Activated naive CD4-positive, alpha-beta T cell treated with anti-CD3 and anti-CD28 coated beads, Interleukin-2, amount 50 U/mL, for 72 hours (primary cell): ENCODE measurements at places on chromosomes 7 and 10. TPM values are rescaled to one million over a fixed set of nuclear protein-coding genes. Genes with fewer than 3 reads are reported as not detected.

DNA sequence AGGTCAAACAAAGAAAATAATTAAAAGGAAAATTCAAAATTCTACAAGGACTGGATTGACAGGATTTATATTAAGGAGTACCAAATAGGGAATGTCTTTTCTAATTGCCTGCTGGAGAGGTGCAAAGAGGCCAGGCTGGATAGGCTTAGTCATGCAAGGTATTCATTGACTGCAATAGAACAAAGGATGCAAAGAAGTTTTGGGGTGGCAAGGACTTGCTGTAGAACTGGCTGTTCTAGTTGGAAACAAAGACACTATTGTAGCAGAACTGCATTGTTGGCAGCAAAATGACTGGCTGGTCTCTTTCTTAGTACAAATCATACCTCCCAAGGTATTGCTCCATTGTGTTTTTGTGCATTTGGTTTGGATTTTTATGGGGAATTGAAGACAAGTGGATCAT lies 10.1 kb downstream of the ITGB8 start:
- DNase-seq = no peak

DNA sequence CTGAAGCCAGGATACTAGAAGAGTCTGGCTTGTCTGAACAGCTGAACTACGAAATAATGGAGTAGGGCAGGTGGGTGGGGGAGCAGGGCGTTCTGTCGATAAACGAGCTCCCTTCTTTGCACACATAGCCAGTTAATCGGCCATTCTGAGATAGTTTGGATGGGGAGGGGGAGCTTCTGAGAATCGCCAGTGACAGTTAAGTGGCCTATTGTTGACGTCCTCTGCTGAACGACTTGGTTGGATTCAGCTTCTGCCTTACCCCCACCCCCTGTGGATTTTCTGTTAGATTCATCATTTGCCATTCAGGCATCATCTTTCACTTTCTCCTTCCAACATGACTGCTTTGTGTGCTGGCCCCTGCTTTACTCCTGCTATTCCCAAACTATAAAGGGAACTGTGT lies 520 bp downstream of the CPA5 start:
- no peak for DNase-seq

GRCh38 chr7:80635533-80635932 lies 2.9 kb upstream of the CD36 start:
- DNase-seq = no peak

GRCh38 chr7:138924501-138925225 lies 56.5 kb downstream of the KIAA1549 start:
- no peak for DNase-seq

DNA sequence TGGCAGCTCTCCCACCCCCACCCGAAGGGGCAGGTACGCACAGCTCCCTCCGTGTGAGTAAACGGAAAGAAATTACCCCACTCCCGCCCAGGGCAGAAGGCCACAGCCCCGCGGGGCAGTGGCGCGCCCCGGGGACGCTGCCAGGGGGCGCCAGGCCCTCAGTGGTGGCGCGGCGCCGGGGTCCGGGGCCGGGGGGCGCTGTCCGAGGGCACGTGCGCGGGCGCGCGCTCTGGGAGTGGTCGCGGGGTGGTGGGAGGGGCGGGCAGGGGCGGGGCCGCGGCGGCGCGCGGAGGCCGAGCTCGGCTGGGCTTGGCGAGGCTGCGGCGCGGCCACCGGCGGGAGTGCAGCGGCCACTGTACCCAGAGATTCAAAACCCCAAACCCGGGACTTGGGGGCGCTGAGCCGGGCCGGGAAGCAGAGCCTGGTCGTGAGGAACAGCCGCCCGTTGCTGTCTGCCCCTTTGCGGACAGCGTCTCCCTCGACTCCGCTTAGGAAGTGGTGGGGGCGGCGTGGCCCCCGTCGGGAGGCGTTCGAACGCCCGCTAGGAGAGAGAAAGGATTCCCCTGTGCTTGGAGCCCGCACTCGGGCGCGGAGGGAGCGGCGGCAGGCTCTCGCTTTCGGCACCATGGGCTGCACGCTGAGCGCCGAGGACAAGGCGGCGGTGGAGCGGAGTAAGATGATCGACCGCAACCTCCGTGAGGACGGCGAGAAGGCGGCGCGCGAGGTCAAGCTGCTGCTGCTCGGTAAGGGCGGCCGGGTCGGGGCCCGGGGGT lies at the start of gene GNAI1:
Gene GNAI1 (plus strand): TSS at position 296 of the 773 bp plus-strand sequence. CDS start 330 bp downstream, at position 626.
- peak; percentile 29 for DNase-seq

- no peak for DNase-seq
Observed at GRCh38 chr7:104371216-104371979, 43.0 kb downstream of the LHFPL3 start.

- DNase-seq = no peak
Observed at GRCh38 chr10:48567346-48567745, 37.5 kb downstream of the ARHGAP22 start.

GRCh38 chr10:62108759-62109586 lies 159.7 kb downstream of the RTKN2 start:
- no peak for DNase-seq

DNA sequence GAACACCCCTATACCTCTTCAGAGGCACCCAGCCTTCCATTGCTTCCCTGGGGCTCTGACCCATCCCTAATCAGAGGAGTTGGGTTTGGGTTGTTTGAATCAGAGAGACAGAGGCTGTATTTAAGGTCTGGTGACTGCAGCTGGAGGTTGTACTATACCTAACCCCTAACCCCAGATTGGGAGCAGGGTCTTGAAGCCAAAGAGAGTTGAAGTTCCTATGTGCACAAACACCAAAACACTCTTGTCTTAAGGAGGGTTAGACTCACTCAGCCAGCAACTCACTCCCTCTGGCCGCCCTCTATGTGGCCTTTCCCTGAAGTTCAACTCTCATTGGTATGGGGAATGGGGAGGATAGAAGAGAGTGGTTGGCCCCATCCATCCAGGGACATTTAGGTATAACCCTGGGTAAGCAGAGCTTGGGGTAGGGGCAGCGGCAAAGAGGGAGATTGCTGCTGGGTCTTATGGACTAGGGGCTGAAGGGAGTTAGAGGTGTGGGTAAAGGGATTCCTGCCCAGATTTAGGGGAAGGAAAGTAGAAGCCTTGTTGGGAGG lies 80.0 kb downstream of the PAX2 start:
- DNase-seq = no peak

DNA sequence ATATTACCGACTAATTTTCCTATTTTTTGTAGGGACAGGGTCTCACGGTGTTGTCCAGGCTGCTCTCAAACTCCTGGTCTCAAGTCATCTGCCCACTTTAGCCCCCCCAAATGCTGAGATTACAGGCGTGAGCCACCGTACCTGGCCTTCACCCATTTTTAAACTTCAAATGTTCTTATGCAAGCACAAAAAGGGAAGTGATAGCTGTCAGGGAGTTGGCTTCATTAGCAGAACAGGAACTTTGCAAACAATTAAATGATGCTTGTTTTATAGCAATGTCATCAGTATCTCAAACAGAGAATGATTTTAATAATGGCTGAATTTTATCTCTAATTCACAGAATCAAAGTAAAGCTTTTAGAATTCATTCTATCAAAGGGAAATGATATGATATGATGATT lies 49.8 kb upstream of the FAM171A1 start:
- no peak for DNase-seq

DNA sequence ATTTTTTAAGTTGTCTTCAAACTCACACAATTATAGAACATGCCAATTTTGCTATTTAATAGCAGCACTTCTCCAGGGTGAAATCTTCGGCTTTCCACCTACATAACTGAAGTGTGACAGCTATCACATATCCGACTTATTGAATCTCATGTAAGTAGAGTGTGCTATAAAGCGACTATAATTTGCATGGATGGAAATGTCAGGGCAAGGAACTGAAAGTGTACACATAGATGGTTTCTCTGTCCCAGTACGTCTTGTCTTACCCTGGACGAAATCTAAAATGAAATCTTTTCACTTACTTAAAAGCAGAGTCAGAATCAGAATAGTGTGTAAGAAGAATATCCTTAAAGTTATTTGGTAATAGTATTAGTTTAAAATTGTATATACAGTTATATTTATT lies 132.3 kb downstream of the THSD7A start:
- no peak for DNase-seq

The TMEM60 gene
- total RNA-seq = 9.5 TPM

GRCh38 chr10:17814973-17815372 lies 5.8 kb downstream of the MRC1 start:
- DNase-seq = no peak

GRCh38 chr10:12471135-12471534 lies 121.8 kb downstream of the CAMK1D start:
- DNase-seq = no peak

GRCh38 chr7:81534446-81534845 lies 235.4 kb downstream of the HGF start:
- no peak for DNase-seq

The STOX1 gene
- total RNA-seq = 0.25 TPM

GRCh38 chr7:105800849-105801534 lies 75.4 kb downstream of the ATXN7L1 start:
- no peak for DNase-seq

GRCh38 chr10:100143756-100144155 lies 42.1 kb downstream of the ERLIN1 start:
- no peak for DNase-seq

- DNase-seq = no peak
Observed at GRCh38 chr10:124072106-124072505, 21.3 kb downstream of the CHST15 start.

The MLXIPL gene
- not detected for total RNA-seq

- DNase-seq = no peak
Observed at GRCh38 chr7:44322631-44323363, 2.6 kb downstream of the CAMK2B start.

GRCh38 chr10:102593074-102593803 lies 51.0 kb upstream of the TRIM8 start:
- DNase-seq = no peak

DNA sequence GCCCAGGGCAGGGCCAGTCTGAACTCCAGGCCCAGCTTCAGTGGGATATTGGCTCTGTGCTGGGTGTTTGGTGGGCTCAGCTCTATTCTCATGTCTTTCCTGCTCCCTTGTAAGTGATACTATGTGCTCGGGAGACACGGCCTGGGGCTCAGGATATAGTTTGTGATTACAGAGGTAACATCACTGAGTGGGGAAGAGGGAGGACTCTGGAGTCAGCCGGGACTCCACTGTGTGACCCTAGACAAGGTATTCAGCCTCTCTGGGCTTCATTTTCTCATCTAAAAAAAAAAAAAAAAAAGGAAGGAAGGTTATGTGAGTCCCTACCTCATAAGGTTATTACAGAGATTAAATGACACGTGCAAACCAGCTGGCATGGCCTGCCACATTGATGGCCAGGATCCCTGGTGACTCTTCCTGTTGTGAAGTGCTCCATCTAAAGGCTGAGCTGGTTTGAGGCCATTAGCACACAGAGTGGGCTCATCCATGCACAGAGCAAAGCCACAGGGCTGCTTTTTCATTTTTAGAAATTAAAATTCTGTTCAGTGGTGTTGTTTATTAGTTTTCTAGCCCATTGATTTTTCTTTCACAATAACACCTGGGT lies 15.7 kb downstream of the SLC13A4 start:
- no peak for DNase-seq

The ACTL6B gene
- not detected for total RNA-seq

The GARIN1A gene
- total RNA-seq = 0.14 TPM

- DNase-seq = no peak
Observed at GRCh38 chr10:5500162-5500670, 846 bp upstream of the CALML5 start.
